T follicular helper cell (primary cell): ENCODE measurements at places on chromosomes 4 and X.

- DNase-seq: no peak
Observed at GRCh38 chrX:10892621-10893225, 218.4 kb upstream of the HCCS start.

DNA sequence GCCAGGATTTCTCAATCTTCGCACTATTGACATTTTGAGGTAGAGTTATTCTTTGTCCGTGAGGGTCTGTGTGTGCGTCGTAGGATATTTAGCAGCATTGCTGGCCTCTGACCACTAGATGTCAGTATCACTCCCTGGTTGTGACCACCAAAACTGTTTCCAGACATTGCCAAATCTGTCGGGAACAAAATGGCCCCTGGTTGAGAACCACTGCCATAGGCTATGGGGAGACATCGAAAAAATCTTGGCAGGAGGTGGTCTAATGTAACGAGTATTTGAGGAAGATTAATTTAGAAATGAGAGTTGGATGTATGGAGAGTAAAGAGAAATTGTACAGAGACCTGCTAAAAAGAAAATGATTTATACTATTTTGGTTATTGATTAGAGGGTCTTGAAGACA, 108.4 kb downstream of the DOCK11 start:
- DNase-seq: peak; percentile 7

GRCh38 chrX:16436348-16437188, 213.4 kb upstream of the S100G start:
- peak; percentile 41 for DNase-seq

- no peak for DNase-seq
Observed at GRCh38 chr4:84362896-84363655, 136.0 kb downstream of the NKX6-1 start.

DNA sequence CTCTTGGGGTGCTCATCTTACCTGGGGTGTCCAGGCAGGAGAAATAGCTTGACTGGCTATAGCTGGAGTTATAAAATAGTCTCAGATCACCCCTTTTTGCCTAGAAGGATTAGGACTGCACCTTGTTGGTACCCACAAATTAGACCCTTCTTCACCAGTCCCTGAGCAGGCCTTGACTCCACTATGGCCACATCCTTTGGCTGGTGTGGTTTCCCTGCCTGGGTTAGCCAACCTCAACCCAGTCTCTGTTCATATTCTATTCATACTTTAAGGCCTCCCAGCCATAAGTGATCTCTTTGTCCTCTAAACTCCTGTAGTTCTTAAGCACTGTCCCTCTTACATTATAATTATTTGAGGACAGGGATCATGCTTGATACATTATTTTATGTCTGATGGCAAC, 69.4 kb downstream of the ARX start:
- DNase-seq: no peak

DNA sequence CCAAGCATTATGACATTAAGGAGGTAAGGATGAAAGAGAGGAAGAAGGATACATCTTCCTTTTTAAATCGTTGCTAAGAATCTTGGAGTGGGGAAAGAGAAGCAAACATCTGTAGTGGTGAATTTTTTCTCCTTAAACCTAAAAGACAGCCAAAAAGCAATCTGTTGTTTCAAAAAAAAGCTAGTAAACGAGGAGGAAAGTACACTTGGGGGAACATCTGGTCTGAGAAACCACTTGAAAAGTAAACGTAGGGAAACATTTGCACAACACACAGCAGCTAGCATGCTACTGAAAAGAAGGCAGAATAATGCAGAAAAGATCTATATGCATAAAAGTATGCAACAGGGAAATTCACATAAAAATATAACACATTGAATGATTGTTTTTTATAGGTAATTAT, 1485.6 kb downstream of the PCDH19 start:
- DNase-seq: no peak

DNA sequence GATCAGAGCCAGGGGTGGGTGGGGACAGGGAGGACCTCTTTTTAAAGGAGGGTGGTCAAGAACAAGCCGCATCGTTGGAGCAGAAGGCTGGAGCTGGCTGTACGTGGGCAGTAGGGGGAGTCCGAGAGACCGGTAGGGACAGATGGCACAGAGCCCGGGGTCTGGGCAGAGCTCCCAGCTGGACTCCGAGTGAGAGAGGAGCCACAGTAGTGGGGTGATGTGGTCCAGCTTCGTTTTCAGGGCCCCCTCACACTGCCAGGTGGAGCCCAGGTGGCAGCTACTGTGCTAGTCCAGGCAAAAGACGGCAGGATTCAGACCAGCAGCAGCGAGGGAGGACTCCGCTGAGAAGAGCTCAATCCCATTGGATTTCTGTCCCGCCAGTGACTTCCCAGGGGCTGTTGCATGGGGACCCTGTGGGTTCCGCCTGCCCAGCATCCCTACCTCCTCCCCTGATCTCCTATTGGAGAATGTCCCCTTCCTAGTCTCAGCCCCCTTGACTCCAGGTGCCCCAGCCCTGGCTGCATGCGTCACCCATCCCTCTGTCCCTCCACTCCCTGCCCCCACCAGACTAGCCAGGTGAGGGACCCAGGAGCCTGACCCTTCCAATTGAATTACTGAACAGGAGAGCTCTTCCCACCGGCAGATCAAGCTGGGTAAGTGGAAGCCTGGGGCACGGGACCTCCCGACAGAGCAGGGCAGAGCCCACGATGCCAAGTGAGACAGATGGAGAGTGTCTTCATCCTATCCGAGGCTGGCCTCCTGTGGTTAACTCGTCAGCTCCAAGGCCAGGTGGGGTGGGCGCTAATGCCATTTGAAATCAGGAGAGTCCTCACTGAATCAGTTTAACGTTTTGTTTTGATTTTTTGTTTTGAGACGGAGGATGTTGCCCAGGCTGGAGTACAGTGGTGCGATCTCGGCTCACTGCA, 2.9 kb downstream of the ARHGAP4 start:
- no peak for DNase-seq

GRCh38 chrX:67044029-67044653, 405.3 kb upstream of the EDA2R start:
- DNase-seq: no peak

GRCh38 chr4:152062936-152063620, 302.3 kb upstream of the GATB start:
- DNase-seq: no peak

- DNase-seq: peak; percentile 16
Observed at GRCh38 chrX:41332408-41333002, 1.5 kb upstream of the DDX3X start.

GRCh38 chr4:99339172-99339571, 13.4 kb downstream of the ADH1C start:
- no peak for DNase-seq

DNA sequence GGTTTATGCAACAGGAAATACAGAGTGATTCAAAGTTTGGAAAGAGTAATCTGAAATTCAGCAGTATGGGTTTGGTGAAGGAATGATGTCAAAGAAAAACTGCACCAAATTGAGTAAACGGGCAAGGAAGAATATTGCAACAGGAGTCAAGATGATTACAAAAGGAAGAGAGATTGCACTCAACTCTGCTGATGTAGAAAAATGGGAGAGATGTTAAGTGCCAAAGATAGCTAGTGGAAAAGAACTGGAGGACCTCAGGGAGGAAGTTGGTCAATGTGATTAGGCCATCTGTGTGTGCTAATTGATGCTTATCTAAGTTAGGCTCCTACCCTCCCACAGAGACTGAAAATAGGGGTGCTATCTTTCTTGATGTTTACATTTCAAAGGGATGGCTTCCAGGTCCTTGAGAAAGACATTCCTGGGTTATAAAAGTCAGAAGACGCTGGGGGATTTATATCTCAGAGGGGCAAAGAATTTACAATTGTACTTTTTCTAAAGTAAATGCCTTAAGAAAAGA, 167.4 kb upstream of the FAM47A start:
- no peak for DNase-seq

DNA sequence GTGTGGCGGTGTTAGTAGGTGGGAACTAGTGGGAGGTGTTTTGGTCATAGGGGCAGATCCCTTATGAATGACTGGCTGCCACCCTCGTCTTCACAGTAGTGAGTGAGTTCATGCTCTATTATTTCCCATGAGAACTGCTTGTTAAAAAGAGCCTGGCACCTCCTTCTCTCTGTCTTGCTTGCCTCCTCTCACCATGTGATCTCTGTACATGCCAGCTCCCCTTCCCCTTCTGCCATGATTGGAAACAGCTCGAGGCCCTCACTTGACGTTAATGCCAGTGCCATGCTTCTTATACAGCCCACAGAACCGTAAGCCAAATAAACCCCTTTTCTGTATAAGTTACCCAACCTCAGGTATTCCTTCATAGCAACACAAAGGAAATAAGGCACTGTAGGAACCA, 21.7 kb downstream of the PNMA6F start:
- no peak for DNase-seq

DNA sequence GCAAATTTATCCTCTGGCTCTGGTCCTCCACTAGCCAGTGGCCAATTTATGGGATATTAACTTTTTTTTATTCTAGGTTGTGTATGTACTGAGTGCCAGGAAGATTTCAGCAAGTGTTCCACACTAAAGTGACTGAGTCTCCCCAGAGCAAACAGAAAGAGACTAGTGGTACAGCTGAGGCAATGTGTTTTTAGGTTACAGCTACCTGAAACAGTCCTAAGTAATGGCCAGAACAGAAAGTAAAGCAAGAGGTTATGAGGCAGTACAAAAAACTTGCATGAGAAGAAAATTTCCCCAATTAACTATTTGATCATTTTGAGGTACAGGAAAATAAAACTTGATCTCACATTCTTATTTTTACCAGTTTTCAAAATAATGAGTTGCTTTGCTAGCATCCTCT, 31.2 kb downstream of the PRDM8 start:
- no peak for DNase-seq

DNA sequence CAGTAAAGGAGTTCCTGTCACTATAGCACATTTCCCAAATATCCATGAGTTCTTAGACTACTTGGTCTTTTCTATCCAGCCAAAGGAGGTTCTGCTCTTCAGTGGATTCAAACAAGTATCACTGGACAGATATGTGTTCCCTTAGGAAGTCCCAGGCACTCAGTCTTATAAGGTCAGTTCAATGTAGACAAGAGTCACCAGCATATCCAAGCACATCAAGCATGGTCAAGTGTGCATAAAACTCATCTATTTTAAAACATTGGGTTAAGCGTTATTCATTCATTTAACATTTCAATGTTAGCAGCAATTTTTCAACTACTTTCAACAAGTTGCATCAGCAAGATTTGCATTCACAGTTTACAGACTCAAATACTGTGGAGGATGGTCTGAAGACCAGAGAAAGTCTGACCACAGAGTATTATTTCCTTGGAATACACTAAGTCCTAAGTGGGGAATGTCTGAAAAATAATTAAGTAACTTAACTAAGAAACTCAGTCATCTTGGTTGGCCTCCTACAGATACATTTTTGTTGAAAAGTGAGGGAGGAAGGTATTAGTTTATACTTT, 630.5 kb upstream of the IGFBP7 start:
- DNase-seq: no peak

- no peak for DNase-seq
Observed at GRCh38 chrX:115525486-115525885, 35.5 kb upstream of the PLS3 start.

DNA sequence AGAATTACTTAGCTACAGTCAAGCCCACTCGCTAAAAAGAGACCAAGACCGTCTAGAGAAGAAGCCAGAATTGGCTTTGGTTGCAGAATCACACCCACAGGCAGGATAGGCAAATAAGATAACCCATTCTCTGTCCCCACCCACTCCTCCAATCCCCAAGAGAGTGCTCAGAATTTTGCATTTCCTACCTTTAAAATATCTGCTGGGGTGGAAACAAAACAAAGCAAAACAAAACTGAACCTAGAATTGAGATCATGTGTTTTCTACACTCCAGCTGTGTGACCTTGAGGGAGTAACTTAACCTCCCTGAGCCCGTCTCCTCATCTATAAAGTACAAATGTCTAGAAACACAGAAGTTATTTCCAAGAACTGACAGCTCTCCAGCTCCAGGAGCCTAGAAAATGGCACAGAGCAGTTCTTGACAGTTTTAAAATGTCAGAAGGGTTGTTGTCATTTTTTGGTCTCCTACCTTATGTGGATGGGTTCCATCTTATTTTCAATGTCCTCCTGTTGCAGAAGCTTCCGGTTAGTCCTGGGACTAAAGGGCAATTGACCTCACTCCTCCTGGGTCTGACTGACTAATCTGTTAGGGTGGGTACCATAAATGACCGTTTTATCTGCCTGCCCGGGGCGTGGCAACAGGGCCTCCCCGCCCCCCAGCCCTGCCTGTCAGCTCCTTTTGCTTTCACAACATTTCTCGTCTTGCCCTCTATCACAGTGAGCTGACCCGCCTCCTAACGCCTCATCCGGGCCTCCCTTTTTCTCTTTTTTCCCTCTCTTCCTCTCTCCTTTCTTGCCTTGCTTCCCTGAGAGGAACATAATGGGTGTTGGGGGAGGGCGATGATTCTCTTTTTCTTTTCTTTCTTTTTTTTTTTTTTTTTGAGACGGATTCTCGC, 114.0 kb downstream of the RBM47 start:
- DNase-seq: no peak

GRCh38 chr4:121227341-121227792, 63.2 kb upstream of the TNIP3 start:
- no peak for DNase-seq

GRCh38 chr4:103720661-103721060, 876 bp upstream of the TACR3 start:
- no peak for DNase-seq

DNA sequence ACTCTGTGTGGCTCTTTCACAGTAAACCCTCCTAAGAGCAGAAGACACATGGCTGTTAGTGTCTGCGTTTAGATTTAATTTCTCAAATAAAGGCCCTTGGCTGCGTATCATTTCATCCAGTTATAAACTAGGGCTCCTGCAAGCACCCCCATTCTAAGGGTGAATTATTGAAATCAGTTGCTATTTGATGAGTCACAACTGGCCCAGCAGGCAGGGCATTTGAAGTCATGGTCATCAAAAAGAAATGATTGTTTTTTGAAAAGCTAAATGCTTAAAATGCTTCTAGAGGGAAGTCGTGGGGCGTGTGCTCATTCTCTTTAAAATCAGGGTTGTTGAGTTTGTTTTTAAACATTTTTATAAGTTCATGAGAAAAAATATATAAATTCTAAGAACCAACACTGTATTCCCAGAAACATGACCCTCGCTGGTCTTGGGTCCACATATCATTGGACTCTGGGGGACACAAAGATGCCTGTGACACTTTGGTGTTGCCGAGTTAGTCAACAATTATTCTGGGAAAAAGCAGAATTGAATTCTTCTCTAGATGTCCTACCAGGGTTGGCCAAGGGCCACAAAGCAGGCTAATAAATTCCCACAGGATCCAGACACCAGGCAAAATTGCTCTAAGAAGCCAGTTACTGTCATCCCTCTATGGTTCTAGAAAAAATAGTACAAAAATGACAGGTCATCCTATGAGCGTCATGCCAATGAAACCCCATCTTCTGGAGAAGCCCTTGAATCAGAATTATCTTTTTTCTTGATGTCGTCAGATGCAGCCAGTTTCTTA, 99.5 kb upstream of the MYOZ2 start:
- no peak for DNase-seq

GRCh38 chr4:153365003-153365402, 20.5 kb downstream of the MND1 start:
- no peak for DNase-seq
